ENCODE measurements at places on chromosomes 6 and 20.

GRCh38 chr20:33936656-33937055 lies 57.1 kb upstream of the RALY start:
- DNase-seq = no peak

GRCh38 chr6:46933751-46934150 lies 12.0 kb upstream of the ADGRF5 start:
- no peak for DNase-seq

GRCh38 chr6:156691018-156691417 lies 86.2 kb upstream of the ARID1B start:
- DNase-seq = no peak

DNA sequence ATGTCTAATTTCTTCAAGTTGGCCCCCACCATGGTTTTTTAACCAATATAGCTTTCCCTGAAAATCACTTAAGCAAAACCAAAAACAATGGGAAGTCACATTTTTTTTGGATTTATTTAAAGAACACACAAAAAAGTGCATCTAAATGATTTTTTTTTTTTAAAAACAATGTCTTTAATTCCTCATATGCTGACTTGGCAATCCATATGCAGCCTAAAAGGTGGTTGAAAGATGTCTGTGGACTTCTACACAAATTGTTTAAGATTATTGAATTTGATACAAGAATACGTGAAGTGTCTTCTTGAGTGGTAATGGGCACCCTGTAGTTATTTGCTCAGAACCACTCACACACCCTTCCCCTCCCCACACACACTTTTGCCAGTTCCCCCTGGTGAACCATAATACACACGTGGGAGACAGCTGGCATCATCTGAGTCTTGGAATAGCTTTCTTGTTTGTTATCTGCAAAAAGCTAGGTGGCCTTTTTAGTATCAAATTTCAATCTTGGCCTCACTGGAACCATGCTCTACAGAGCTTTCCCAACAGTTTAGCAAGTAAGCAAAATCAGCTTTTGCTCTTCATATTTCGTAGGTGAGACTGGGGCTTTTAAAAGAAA lies 60.9 kb upstream of the TULP1 start:
- no peak for DNase-seq

- DNase-seq = no peak
Measured at GRCh38 chr6:140217283-140217682, 842.8 kb upstream of the CITED2 start.

GRCh38 chr6:107703606-107704005 lies 120.5 kb downstream of the SCML4 start:
- DNase-seq = no peak

DNA sequence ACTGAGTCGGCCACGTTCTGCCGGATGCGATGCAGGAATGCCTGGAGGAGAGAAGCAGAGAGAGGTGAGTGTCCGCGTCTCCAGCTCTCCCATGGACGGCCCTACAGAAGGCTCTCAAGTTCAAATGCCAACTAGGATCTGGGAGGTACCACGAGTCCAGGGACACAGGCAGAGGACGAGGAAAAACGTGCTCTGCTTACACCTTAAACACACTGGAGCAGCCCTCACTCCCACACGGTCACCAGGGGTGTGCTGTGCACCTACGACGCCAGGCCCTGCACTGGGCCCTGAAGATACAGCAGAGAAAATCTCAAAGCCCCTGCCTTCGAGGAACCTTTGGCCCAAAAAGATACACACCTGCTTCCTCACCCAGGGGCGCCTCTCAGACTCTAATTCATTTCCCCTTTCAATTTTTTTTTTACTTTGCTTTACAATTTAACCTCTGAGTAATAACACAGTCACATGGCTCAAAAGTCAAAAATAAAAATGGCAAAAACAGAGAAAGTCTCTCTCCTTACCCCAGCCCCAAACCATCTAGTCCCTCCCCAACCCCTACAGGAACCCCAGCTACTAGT lies 79.9 kb downstream of the PREX1 start:
- no peak for DNase-seq

GRCh38 chr20:47956268-47956995 lies 171.2 kb upstream of the SULF2 start:
- peak; percentile 69 for DNase-seq

DNA sequence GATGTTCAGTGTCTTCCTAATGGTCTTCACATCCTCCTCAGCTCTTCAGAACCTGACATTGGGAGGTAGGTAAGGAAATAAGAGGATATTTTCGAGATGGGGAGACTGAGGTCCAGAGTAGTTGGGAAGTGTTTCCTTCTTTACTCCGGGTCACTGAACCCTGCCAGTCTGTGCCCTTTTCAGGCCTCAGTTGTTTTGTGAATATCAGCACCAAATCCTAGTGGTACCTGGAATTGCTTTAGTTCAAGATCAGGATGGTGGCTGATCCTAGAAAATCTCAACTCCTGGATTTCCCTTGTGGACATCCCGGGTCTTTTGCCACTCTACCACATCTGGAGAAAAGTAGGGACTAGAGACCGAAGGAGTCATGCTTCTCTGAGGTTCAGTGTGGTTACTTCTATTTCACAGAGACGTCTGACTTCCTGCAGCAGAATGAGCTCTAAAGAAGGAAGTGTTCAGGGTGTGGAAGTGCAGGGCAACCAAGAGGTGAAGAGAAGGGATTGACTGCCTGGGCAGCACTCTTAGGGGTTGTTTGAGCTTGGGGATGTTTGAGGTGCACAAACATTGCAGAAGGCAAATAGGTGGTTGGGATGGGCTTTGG lies 995 bp downstream of the STK4 start:
- no peak for DNase-seq

GRCh38 chr6:35810971-35811698 lies 6.0 kb downstream of the LHFPL5 start:
- DNase-seq = no peak

DNA sequence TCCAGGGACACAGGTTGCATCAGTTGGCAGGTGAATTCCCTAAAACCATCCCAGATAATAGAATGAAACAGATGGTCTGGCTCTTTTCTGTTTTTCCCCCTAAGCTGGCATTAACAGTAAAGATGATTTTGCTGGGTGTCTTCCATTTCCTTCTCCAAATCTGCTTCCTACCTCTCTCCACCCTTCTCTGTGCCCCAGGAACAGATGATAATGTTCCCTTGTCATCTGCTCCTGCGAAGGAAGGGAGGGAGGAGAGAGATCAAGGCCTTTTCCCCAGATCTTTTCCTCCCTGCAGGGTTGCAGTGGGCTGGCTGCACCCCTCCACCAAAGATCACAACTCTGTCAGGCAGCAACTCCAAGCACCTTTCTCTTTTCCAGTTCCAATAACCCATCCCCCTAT lies 156.5 kb upstream of the PRDM1 start:
- DNase-seq = no peak

- no peak for DNase-seq
Measured at GRCh38 chr20:4545526-4545925, 176.2 kb upstream of the PRND start.

- peak; percentile 7 for DNase-seq
Measured at GRCh38 chr6:88650029-88650619, 313.3 kb downstream of the RNGTT start.

DNA sequence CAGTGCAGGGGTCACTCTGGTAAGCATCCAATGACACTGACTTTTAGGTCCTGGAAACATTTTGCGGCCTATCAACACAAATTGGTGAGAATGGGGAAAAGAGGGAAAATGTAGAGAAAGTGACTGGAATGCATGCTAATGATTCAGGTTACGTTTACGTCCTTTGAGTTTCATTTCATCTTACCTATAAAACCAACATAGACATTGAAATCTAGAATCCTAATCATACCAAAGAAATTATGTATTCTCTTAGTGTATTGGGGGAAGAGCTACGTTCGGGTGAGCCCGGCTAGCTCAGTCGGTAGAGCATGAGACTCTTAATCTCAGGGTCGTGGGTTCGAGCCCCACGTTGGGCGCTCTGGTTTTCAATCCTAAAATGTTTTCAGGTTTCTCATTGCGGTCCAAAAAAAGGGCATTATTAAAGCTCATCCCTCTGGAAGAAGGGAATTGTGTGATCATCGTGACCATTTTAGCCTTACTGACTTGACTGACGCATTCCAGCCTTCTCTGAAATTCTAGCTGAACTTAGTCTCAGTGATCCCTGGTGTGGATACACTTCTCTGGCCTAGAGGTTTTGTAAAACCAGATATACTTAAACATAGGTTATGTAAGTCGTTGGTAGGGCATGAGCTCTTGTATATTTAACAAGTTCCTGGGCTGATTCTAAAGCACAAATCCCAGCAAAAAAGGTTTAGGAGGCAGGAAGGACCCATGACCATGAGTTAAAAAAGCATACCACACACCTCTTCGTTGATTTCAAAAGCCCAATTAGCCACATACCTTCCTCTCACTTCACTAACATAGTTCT lies 18.3 kb downstream of the HMGN4 start:
- peak; percentile 86 for DNase-seq

DNA sequence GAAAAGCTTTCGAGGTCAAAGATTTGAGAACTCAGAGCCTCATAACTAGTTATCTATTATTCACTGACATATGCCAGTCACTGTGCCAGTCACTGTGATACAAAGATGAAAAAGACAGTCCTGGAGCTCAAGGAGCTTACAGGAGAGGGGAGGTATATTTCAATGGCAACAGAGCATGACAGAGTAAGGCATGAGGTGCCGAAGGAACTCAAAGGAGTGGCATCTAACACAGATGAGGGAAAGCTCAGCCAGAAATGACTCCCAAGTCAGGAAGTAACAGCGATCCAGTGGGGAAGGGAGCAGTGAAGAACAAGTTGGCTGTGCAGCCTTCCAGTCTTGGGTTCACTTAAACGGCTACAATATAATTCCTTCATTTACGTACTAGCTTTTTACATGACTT lies 46.6 kb downstream of the DTNBP1 start:
- DNase-seq = no peak

DNA sequence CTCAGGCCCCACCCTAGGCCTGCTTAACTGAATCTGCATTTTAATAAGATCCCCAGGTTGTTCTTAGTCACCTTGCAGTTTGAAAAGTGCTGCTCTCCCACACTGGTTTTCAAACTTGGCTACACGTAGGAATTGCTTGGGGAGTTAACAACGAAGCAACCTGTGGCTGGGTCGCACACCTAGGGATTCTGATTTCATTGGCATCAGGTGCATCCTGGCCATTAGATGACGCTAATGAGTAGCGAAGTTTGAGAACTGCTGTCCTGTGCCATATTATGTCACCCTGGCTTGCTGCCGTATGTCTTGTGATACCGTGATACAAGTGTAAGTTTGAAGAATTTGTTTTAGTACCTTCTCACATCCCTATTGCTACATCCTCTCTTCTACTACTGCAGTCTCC lies 28.2 kb upstream of the FUCA2 start:
- no peak for DNase-seq

DNA sequence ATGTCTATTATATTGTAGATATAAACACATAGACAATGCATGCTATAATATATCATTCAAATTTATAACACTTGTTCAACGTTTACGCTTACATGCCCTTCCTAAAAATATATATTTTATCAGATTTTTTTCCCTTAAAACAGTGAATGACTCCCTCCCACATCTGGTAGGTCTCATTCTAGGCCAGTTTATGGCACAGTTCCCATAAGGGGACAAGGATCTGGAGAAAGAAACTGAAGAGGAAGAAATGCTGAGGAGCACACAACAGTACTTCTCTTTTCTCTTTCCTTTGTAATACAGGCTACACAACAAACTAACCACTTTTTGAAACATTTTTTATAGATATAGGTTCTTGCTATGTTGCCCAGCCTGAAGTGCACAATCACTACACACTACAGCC lies 48.6 kb upstream of the RCAN2 start:
- DNase-seq = no peak

GRCh38 chr6:31122791-31123706 lies 2.8 kb upstream of the CDSN start:
- peak; percentile 88 for DNase-seq

GRCh38 chr6:165776691-165777090 lies 113.7 kb upstream of the PDE10A start:
- no peak for DNase-seq

- DNase-seq = peak; percentile 48
Measured at GRCh38 chr6:157528931-157529653, 148.1 kb downstream of the ZDHHC14 start.

DNA sequence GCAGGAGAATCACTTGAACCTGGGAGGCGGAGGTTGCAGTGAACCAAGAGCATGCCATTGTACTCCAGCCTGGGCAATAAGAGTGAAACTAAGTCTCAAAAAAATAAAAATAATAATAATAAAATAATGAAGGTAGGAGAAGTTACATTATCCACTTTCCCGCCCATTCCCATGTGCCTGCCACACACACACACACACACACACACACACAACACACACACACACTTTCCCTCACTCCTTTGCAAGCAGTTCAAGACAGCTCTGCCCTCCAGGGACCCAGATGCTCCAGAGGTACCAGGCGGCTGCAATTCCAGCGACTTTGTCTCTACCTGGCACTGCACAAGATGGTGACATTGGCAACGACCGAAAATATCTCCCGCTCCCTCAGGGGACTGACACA lies 224.8 kb upstream of the JARID2 start:
- DNase-seq = no peak

DNA sequence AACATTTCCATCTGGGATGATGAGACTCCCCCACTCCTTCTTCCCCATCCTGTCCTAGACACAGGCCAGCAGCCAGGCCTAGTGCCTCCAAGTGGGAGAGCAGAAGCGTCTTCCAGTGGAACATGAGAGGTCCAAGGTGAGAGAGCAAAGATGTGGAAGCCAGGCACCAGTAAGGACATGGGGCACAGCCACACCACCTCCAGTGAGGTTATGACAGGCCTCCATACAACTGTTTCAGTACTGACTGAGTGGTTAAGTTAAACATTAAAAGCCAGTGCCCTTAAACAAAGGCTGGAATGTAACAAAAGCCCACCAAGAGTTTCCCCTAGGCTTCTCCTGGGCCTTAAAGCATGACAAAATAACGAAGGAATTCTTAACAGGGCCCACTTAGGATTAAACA lies 5.3 kb downstream of the ZBTB24 start:
- DNase-seq = peak; percentile 33

DNA sequence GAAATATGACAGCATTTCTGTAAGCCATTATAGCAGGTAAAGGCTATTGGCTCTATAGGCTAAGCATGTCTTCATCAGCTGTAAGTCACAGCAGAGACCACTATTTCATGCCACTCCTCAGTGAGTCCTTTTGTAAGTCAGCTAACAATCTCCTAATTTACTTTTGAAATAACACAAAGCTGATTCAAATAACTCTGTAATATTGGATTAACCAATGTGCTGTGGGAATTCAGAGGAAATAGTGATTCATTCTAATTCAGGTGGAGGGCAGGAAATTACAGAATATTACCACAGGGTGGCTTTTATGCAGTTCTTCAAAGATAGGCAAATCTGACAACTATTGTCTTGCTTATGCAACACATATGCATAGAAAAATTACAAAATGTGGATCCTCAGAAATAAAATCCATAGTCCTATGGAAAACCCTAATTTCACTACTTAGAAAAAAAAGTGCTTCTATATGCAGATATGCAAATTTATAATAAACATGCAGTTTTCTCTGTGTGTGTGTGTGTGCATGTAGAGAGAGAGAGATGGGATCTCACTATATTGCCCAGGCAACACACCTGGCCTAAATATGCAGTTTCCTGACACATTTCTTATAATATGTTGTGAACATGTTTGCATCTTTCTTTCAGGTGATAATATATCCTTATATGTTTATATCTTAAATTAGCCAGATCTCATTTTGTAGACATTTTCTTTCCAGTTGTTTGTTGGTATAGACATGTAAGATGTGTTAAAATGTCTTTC lies 4.8 kb upstream of the SMIM28 start:
- no peak for DNase-seq

Data from SJSA1 (cell line).